ENCODE measurements at places on chromosomes 1 and 21.
A peak's percentile ranks its signal among the peaks of the same experiment; 100 is the strongest.

DNA sequence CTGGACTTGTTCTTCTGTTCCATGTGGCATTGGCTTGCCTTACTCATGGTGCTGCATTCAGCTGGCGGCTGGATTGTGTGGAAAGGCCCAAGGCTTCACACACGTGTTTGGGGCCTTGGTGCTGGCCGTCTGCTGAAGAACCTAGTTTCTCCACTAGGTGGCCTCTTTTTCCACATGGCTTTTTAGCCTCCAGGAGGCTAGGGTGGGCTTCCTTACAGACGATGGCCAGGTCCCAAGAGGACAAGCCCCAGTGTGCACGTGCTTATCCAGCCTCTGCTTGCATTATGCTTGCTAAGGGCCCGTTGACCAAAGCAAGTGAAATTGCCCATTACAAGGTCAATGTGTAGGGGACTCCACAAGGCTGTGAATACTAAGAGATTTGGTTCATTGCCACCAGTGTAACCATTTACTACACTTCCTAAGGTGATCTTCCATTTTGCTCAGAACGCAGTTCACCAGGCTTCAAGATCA, 47.5 kb upstream of the FOXO6 start:
- DNase-seq: no peak

GRCh38 chr1:89600451-89601224, 32.3 kb upstream of the LRRC8C start:
- DNase-seq: no peak

- no peak for DNase-seq
These were observed 76.8 kb upstream of the HNRNPU start for GRCh38 chr1:244941121-244941520.

- no peak for DNase-seq
These were observed 8.0 kb downstream of the NDUFS5 start for GRCh38 chr1:39034114-39034654.

GRCh38 chr21:14722841-14723483, 176.8 kb upstream of the SAMSN1 start:
- no peak for DNase-seq

DNA sequence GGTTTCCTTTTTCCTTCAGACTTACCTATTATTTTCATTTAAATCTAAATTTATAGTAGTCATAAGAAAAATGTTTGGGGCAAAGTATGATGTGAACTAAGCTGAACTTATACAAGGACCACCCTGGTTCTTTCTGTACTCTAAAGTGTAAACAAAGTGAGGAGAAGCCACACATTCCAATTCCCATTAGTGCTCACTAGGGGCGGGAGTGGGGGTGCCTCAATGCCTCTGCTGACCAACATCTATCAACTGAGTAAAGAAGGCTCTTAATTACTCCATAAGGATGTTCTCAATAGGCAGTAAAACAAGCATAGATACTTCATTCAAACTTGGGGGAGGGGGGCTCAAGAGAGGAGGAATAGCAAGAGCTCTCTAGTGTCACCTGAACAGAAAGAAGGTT, 151.7 kb downstream of the CDC42BPA start:
- no peak for DNase-seq

DNA sequence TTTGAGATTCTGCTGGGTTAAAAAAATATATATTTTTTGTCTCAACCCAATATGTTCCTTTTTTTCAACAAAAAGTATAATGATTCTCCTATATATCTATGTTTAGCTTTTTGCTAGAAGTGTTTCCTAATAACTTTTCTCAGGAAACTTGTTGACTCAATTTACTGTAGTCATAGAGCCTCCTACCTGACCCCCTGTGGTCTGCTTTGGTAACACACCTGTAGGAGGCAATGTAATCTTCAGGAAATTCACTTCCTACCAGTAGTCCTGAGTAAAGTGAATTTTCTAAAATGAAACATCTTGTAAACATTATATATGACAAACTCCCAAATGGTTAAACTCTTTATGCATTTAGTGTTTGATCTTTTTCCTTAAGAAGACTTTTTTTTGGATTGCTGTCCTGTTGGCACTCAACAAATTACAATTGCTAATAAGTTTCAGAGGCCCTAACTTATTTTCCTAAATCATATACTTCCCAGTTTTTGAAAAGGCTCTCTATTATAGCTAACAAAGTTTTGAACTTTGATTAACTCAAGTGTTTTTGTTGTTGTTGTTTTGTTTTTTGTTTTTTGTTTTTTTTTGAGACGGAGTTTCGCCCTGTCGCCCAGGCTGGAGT, 118.3 kb downstream of the OLFML2B start:
- DNase-seq: peak; percentile 23

DNA sequence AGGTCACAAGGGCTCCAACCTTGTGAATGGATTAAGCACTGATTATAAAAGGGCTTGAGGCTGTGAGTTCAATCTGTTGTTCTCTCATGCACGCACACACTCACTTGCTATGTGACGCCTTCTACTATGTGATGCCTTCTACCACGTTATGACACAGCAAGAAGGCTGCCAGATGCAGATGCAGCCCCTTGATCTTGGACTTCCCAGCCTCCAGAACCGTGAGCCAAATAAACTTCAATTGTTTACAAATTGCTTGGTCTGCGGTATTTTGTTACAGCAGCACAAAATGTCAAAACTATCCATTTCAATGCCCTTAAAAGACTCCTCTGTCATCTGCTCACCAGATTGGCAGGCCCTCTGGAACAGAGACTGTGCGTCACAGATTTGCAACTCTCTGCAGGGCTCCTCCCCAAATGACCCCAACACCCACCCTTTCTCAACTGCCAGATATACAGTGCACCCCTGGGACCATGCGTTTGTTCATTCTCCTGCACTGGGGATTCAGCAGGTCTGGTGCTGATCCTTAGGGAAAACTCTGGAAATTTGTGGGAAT, 47.8 kb upstream of the KANK4 start:
- DNase-seq: no peak

- DNase-seq: peak; percentile 62
These were observed 2.7 kb downstream of the FAM110D start for GRCh38 chr1:26161415-26162219.

DNA sequence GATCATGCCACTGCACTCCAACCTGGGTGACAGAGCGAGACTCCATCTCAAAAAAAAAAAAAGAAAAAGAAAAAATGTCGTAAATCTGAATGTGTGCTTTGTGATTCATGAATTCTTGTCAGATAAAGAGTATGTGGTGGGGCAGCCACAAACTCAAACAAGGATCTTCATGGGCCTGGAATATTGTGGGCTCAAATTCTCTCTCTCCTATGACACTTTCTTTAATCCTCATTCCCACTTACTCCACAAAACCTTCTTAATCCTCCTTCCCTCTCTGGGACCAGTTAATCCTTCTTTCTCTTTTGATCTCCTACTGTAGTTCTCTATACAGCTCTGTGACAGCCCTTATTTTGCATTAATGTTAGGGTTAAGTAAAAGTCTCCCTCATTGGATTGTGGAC, 112.3 kb downstream of the AK5 start:
- no peak for DNase-seq

GRCh38 chr1:15618655-15619525, 1.6 kb downstream of the DDI2 start:
- DNase-seq: no peak

GRCh38 chr1:32892368-32893197, 6.3 kb downstream of the HPCA start:
- peak; percentile 80 for DNase-seq

- peak; percentile 74 for DNase-seq
These were observed 60.4 kb downstream of the OBSCN start for GRCh38 chr1:228267962-228268880.

DNA sequence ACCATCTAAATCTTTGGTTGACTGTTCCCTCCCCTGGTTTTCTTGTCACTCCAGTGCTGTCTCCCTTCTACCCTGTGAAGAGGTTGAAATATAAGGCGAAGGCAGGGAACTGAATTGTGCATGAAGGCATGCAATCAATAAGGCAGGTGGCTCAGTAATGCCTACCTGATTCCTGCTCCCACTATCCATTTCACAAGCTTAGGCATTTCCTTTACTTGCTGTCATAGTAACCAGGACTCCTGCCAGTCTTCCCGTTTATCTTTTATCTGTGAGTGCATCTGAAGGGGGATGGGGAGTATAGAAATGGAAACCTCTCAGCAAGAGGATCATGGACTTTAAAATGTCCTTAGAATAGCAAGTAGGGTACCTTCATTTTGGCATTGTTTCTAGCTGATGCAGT, 40.5 kb downstream of the MRPS6 start:
- DNase-seq: no peak

DNA sequence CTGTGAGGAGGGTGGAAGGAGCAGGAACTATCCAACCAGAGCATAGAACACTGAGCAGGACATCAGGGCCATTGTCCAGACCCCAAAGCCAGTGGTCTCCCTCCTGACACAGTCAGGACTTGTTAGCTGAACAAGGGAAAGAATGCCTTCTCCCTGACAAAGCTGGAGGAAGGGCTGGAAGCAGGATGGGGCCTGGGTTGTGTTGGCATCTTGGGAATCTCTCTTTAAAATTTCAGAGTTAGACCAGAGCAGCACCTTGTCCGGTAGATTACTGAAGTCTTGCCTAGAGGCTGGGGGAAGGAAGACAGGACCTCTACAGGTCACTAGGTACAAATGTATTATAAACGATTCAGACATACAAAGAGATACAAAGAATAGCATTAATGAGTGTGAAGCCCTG, 35.0 kb upstream of the ATP2B4 start:
- DNase-seq: no peak

- DNase-seq: no peak
These were observed 115.1 kb downstream of the KCTD3 start for GRCh38 chr1:215682232-215682631.

Data from 8988T (cell line).